Endodermal cell (in vitro differentiated cells): ENCODE measurements at places on chromosomes 1 and 21. TPM values are rescaled to one million over a fixed set of nuclear protein-coding genes. Genes with fewer than 3 reads are reported as not detected.

- H3K4me1 ChIP-seq, result peaks cover 6% of the 10 kb centered on the region
- DNase-seq, result peak; percentile 93
- no peak within 1 kb of the TSS for H3K27ac ChIP-seq
- H3K4me3 ChIP-seq, result no peak within 1 kb of the TSS
- no peaks in the 10 kb centered on the region for H3K36me3 ChIP-seq
These were observed at the start of gene RGS4 for GRCh38 chr1:163069142-163069541. Gene RGS4, plus strand, starts transcription at chr1:163069361. Its CDS starts 124 bp downstream, at chr1:163069485.

CCDC30 gene
- total RNA-seq, result 5.3 to 6.4 TPM (median 6.2 TPM) in 3 replicates

GRCh38 chr1:209387969-209388329 lies 195.6 kb upstream of the CAMK1G start:
- no peak overlapping the region for H3K4me3 ChIP-seq
- H3K27me3 ChIP-seq, result no peaks in the 10 kb centered on the region
- H3K27ac ChIP-seq, result no peak overlapping the region
- no peak for DNase-seq

GBP4 gene
- 0.66 to 3.5 TPM (median 2.8 TPM) in 3 replicates for total RNA-seq

DNA sequence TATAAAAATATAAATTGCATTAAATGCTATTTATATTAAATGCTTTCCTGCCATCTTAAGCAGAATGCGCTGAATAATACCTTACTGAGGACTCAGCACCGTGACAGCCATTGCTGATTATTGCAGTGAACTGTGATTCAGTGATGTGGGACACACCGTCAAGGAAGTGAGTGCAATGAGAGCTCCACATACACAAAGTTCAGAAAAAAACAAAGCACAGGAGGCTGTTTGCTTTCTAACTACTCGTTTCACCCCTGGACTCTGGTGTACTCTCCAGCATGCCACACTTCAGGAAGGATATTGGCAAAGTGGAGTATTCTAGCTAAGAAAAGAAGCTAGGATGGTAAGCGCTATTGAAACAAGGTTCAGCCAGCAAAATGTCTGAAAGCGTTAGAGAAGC lies 57.4 kb upstream of the CXADR start:
- no peak overlapping the region for H3K4me3 ChIP-seq
- H3K36me3 ChIP-seq, result no peaks in the 10 kb centered on the region
- no peaks in the 10 kb centered on the region for H3K27me3 ChIP-seq
- no peaks in the 10 kb centered on the region for H3K4me1 ChIP-seq

UBIAD1 gene
- 8.4 to 14.6 TPM (median 12.9 TPM) in 3 replicates for total RNA-seq

DNA sequence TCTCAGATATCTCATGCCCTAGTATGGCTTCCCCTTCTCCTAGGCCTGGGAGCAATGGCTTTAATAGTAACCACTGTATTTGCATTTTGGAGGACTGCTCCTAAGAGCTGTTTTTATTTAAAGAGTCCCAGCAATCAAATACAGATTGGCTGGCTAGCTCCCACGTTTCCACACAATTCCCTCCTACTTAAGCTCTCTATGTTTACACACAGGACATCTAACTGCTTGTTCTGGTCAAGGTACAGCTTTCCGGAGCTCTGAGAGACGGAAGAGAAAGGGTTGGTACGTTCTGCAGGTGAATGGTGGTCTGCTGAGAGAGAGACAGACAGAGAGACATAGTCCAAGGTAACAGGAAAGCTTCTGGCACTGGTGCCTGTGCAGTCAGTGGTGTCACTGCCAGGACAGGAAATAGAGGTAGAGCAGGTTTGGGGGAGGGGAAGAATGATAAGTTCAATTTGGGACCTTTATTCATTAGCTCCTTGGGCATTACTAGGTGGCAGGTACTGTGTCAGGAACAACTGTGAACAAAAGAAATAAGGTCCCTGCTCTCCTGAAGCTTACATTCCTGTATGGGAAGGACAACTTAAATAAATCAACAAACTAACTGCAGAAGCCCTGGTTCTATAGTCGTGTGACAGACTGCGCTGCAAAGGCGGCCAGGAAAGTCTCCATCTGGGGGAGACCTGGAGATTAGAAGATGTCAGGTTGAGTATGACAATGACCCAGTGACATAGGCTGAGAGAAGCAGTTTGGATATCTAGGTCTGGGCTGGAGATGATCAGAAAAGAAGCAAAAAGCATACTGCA lies 1.2 kb upstream of the SLC25A33 start:
- peak; percentile 50 for DNase-seq
- no peak overlapping the region for H3K27ac ChIP-seq
- peaks cover 5% of the 10 kb centered on the region for H3K4me1 ChIP-seq
- no peak overlapping the region for H3K4me3 ChIP-seq
- H3K36me3 ChIP-seq, result peaks cover 6% of the 10 kb centered on the region
